ENCODE measurements at places on chromosomes 2 and 18.

- DNase-seq, result no peak
These were observed 73.8 kb upstream of the HAAO start for GRCh38 chr2:42865884-42866881.

DNA sequence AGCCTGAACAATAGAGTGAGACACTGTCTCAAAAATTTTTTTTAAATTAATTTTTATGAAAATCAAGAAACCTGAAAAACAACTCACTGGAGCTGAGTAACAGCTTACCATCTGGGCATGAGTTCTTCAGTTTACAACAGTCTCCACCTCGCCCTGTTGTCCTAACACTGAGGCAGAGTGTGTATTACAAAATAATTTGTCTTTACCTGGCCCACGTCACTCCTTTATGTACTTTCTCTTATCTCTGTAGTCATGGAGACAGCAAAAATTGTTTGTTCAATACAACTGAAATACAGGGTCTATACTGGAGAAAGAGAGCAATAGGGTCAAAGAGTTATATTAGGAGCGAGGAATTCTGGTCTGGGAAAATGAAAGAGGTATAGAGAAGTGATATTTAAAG lies 48.1 kb downstream of the CYTIP start:
- no peak for DNase-seq

- no peak for DNase-seq
These were observed 27.9 kb upstream of the SPTBN1 start for GRCh38 chr2:54428108-54428831.

DNA sequence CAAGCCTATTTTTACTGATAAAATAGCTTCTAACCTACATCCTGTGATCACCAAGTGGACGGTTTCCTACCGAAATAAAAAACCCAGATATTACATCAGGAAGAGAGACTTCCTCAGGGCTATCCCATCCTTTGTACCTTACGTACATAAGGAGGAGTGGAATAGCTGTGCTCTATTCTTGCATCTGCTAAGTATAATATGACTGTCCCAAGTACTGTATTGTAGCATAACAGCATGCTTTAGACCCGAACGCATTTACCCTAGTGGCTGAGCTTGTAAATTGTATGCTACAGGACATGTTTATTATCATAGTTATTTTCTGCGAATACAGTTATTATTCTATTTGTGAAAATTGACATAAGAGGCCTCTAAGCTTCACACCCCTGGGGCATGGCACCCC lies 302.4 kb downstream of the CLIP4 start:
- no peak for DNase-seq
